Stimulated activated naive CD4-positive, alpha-beta T cell treated with Interleukin-2 at 50 U/mL for 16 hours (primary cell): ENCODE measurements at places on chromosomes 16 and 17.

GRCh38 chr17:74089869-74090464, 113.5 kb upstream of the RPL38 start:
- no peak for DNase-seq

- no peak for DNase-seq
These were observed 6.6 kb downstream of the NHERF2 start for GRCh38 chr16:2033057-2033908.

DNA sequence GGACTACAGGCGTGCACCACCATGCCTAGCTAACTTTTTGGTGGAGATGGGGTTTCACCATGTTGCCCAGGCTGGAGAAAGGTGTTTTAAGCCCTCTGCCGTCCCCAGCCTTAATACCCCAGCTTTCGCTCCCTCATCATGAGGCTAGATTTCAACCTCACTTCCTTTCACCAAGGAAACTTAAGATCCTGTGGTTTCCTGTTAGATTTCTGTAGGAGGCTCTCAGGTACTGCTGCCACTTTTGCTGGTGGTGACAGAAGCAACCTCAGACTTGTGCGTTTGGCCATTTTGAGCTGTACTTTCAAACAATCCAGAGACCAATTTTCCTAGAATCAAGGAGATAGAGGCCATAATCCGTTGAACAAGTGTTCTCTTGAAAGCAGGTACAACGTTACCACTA, 36.2 kb downstream of the MPHOSPH6 start:
- no peak for DNase-seq

DNA sequence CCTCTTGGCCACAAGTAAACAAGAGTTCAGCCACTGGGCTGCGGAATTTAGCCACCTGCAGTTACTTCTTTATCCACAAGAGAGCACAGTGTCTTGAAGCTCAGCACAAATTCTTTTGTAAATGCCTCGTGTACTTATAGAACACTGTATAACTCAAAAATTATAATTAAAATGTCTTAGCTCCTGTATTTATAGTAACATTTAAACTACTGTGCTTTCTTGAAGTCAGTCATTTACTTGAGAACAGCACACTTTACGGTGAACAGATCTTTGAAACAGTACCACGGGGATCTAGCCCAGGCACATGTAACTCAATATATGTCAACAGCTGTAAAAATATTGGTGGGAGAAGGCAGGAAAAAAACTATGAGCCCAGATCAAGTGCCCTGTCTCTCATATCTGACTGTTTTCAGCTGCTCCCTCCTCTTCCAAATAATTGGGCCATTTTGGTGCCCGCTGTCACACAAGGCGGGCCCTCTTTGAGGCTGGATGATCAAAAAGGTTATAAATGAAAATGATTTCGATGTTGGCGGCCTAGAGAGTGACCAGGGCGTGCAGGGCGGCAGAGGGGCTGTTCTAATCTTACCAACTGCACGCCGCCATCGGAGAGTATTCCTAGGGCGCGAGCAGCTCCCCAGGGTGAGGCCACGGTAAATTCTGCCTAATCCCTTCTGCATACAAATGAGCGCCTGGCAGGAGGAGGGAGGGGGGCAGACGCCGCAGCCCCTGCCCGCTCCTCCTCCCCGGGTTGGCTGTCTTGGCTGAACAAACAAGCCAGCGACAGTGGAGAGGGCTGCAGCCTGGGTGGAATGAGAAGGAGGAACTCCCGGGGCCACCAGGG, 183.2 kb downstream of the C16orf78 start:
- DNase-seq, result no peak

DNA sequence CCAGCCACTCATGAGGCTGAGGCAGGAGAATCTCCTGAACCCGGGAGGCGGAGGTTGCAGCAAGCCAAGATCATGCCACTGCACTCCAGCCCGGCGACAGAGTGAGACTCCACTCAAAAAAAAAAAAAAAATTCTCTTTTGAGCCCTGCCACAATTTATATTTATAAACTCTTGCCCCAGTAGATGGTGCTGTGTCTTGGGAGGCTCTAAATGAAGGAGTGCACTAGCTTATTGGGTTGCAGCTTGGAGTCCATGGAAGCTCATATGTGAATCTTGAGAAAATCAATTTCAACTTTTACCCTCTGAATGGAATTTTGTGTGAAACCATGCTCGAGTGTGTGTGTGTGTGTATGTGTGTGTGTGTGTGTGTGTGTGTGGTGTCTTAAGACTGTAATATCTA, 420.1 kb downstream of the HS3ST4 start:
- DNase-seq, result no peak

- no peak for DNase-seq
These were observed 201.4 kb upstream of the CIBAR2 start for GRCh38 chr16:85313526-85314301.

DNA sequence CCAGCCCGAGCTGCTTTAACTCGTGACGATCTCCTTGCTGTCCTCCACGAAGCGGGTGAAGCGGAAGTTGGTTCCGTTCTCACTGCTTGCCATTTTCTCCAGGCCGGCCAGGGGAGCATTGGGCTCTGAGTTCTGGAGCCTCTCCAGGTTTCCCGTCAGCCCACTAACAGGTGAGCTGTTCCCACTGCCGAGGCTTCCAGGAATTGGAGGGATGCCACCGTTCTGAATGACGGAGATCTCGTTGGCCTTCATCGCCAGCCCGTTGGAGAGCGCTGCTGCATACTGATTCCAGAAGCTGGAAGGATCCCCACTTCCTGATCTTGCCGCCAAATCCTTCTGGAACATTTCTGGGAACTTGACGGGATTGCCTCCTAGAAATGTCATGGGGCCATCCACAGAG, 14.0 kb downstream of the SALL1 start:
- DNase-seq, result no peak

GRCh38 chr16:1712791-1713261, 6.8 kb downstream of the MAPK8IP3 start:
- no peak for DNase-seq
